ENCODE measurements at places on chromosomes 3 and 15.

DNA sequence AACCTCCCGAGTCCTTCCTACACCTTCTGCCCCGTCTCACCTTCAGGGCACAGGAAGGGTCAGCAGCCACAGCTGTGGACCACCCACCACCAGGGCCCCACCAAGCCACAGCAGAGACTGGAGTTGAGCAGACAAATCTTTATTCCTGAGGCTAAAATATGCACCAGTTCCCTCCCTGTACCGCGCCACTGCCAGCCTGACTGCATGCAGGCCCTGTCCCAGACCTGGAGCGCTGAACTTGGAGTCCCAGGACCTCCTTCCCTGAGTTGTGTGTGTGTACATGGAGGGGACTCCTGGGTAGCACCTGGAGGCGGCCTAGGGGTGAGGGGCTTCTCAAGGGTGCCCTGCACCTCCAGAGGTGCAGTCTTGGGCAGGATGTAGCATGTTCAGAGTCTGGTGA, 4.0 kb upstream of the TMEM89 start:
- no peak for DNase-seq
- no peaks in the 10 kb centered on the region for H3K27me3 ChIP-seq

DNA sequence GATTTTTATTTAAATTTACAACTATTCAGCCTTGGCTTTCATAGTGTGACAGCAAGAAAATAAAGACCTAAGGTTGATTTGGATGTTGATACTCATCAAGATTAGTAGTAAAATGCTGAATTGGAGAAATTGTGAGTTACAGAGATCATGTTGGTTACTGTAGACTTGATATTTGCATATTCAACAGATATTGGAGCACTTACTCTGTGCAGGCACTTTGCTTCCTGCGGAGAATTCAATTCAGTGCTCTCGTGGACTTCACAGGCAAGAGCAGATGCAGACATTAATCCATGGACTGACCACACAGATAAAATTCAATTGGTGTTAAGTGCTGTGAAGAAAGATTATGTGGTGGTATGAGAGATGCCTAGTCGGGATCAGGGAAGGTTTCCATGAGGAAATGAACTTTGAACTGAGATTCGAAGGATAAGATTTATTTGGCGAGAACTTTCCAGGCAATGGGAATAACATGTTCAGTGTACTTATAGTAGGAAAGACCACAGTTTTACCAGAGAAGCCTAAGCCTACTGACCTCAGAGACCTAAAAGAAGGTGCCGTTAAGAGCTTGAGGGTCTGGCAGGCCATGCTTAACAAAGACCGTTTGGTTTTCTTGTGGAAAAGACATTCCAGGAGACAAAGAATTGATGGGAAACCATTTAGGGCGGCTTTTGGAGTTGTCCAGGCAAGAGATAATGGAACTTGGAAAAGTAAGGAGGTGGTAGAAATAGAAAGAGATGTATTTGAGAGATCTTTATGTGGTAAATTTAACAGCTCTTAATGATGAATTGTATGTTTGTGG, 4.3 kb downstream of the SELENOT start:
- peaks cover 8% of the 10 kb centered on the region for H3K4me1 ChIP-seq
- H3K4me3 ChIP-seq: no peak overlapping the region
- no peaks in the 10 kb centered on the region for H3K27me3 ChIP-seq
- no peak for DNase-seq
- no peak overlapping the region for H3K27ac ChIP-seq

DNA sequence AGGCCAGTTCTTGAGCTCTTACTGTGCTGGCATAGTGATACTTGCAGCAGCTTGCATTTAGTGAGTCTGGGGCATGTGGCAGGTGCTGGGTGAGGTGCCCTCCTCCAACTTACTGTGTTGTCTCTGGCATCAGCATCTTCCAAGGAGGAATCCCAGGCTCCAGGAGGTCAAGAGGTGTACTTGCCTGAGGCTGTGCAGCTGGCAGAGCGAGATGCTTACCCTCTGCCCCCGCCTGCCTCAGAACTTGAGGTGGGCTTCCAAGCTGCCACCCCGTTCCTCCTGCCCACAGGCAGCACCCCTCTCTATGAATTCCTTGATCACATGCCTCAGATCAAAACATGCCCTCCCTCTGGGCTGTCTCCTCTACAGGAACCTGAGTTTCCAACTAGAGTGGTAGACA, 86.0 kb downstream of the EEFSEC start:
- no peak for DNase-seq
- no peaks in the 10 kb centered on the region for H3K4me1 ChIP-seq
- no peak overlapping the region for H3K4me3 ChIP-seq
- no peaks in the 10 kb centered on the region for H3K36me3 ChIP-seq
- H3K27ac ChIP-seq: no peak overlapping the region

- no peaks in the 10 kb centered on the region for H3K27me3 ChIP-seq
- no peak overlapping the region for H3K4me3 ChIP-seq
- peaks cover 17% of the 10 kb centered on the region for H3K4me1 ChIP-seq
- no peaks in the 10 kb centered on the region for H3K36me3 ChIP-seq
Observed at GRCh38 chr3:74518610-74519009, 95.8 kb downstream of the CNTN3 start.

GRCh38 chr3:100526613-100527346, 34.4 kb downstream of the TMEM45A start:
- H3K36me3 ChIP-seq: peaks cover 7% of the 10 kb centered on the region
- no peaks in the 10 kb centered on the region for H3K27me3 ChIP-seq

DNA sequence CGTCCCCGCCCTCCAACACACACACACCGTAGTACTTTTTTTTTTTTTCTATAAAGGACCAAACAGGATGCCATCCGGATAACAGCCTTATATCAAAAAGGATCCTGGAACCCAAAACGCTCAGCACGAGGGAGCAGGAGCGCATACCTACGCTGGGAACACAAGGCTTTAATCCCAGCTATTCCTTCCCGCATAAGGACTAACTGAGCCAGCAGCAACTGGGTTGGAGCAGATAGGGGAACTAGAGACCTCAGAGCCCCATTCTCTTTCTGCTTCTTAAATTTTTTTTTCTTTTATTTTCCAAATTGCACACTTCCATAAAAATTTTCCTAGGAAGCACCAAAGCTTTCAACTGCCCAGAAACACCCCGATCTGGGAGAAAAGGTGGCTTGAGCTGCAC, 1.3 kb downstream of the TRANK1 start:
- peaks cover 27% of the 10 kb centered on the region for H3K4me1 ChIP-seq
- H3K27ac ChIP-seq: peak overlapping the region; percentile 71

DNA sequence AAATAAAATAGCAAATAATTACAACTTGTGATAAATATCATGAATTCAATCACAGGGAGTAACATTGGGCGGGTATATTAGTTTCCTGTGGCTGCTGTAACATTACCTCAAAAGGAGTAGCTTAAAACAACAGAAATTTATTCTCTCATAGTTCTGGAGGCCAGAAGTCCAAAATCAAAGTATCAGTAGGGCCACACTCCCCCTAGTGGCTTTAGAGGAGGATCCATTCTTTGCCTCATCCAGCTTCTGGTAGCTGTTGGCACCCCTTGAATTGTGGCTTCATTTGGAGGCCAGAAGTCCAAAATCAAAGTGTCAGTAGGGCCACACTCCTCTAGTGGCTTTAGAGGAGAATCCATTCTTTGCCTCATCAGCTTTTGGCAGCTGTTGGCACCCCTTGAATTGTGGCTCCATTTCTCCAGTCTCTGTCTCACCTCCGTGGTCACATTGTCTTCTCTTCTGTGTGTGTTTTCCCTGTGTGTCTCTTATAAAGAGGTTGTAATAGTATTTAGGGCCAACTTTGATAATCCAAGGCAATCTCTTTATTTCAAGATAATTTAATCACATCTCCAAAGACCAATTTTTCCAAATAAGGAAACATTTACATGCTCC, 3.1 kb upstream of the CFAP20DC start:
- no peak overlapping the region for H3K4me3 ChIP-seq
- no peak overlapping the region for H3K27ac ChIP-seq
- no peak for DNase-seq
- H3K27me3 ChIP-seq: no peaks in the 10 kb centered on the region

DNA sequence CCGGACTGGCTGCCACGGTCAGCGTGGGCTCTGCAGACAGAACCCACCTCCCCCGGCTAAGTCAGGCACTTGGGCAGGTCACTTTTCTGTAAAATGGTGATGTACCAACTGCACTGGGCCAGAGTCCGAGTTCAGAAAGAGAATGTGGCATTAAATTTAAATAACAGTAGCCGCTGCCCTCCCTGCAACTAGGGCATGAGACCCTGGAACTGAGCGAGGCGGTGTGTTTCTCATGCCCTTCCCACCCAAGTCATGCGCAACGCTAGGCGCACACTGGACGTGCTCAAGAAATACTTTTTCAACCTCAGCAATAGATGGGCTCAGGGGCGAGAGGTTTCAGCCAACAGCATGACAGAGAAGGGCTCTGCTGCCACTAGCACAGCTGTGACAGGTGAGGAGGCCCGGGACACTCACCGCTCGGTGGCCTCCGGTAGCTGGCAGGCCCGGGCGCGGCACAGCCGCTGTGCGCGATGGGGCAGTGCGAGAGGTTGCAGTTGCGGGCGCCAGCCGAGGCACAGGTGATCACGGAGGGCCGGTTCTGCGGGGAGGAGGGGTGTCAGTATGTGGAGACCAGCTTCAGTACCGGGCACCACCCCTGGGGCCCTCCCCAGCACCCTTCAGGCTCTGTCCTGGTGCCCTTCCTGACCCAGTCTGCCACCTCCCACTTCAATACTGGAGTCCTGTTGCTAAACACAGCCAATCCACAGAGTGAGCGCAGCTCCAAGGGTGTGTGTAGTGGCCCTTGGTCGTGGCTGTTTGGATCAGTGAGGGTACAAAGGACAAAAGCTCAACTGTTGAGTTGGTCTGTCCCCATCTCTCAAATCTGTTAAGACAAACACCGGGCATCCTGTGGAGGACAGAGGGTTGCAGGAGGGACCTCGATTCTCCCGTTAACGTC, 84.5 kb downstream of the VGLL4 start:
- no peak overlapping the region for H3K4me3 ChIP-seq
- H3K27ac ChIP-seq: peak overlapping the region; percentile 55
- DNase-seq: no peak
- H3K4me1 ChIP-seq: peaks cover 97% of the 10 kb centered on the region
- peaks cover 11% of the 10 kb centered on the region for H3K36me3 ChIP-seq

DNA sequence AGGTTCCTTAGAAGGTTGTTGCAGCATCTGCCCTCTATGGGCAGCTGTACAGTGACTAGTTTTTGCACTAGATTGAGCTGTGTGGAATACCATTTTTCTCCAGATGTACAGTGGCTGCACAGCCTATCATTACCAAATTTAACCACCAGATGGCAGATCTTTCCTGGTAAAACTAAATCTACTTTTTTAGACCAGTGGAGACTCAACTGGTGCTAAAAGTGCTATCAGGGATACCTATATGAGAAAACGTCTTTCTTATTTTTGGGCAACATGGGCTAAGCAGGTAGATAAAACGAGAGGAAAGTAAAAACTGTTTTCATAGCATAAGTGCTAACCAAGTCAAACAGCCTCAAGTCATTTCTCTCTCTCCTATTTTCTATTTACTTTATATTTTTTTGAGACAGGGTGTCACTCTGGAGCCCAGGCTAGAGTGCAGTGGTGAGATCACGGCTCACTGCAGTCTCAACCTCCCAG, 21.2 kb downstream of the IGSF10 start:
- H3K27ac ChIP-seq: no peak overlapping the region
- no peaks in the 10 kb centered on the region for H3K36me3 ChIP-seq
- H3K4me1 ChIP-seq: peaks cover 2% of the 10 kb centered on the region
- H3K4me3 ChIP-seq: no peak overlapping the region

- DNase-seq: no peak
- no peak overlapping the region for H3K27ac ChIP-seq
- H3K4me1 ChIP-seq: peaks cover 12% of the 10 kb centered on the region
- no peaks in the 10 kb centered on the region for H3K27me3 ChIP-seq
- no peak overlapping the region for H3K4me3 ChIP-seq
Observed at GRCh38 chr3:51610708-51611107, 60.3 kb upstream of the TEX264 start.

- no peaks in the 10 kb centered on the region for H3K27me3 ChIP-seq
- H3K27ac ChIP-seq: no peak overlapping the region
- H3K4me3 ChIP-seq: no peak overlapping the region
- DNase-seq: no peak
- H3K4me1 ChIP-seq: peaks cover 16% of the 10 kb centered on the region
- no peaks in the 10 kb centered on the region for H3K36me3 ChIP-seq
Observed at GRCh38 chr3:177538750-177539730, 341.8 kb upstream of the TBL1XR1 start.

DNA sequence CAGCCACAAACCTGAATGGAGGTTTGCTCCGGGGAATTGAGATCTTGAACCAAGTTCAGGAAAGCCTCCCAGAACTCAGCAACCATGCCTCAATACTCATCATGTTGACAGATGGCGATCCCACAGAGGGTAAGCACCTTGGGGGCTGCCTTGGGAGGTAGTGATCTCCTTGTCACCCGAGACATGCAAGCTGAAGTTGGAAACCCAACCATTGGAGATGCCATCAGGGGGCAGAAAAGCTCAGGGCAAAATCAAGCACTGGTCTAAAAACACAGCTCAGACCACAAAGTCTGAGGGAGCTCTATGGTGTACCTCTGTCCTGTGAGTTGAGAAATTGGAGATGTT, 5.8 kb downstream of the ITIH1 start:
- no peaks in the 10 kb centered on the region for H3K36me3 ChIP-seq
- DNase-seq: no peak
- no peak overlapping the region for H3K27ac ChIP-seq
- H3K4me3 ChIP-seq: no peak overlapping the region

- no peak for DNase-seq
- H3K27me3 ChIP-seq: no peaks in the 10 kb centered on the region
- H3K27ac ChIP-seq: no peak overlapping the region
- no peak overlapping the region for H3K4me3 ChIP-seq
- no peaks in the 10 kb centered on the region for H3K36me3 ChIP-seq
Observed at GRCh38 chr3:173617490-173617889, 219.9 kb downstream of the NLGN1 start.

- H3K4me3 ChIP-seq: peak overlapping the region; percentile 62
- DNase-seq: no peak
- H3K36me3 ChIP-seq: no peaks in the 10 kb centered on the region
- no peaks in the 10 kb centered on the region for H3K27me3 ChIP-seq
- H3K4me1 ChIP-seq: peaks cover 10% of the 10 kb centered on the region
- H3K27ac ChIP-seq: peak overlapping the region; percentile 61
Observed at GRCh38 chr15:91694131-91694830, 159.2 kb upstream of the SLCO3A1 start.

Measured in thoracic aorta (tissue), 2 donors.